ENCODE measurements at places on chromosomes 12 and 14. TPM values are rescaled to one million over a fixed set of nuclear protein-coding genes. Genes with fewer than 3 reads are reported as not detected.
A peak's percentile ranks its signal among the peaks of the same experiment; 100 is the strongest.

- DNase-seq: no peak
Observed at GRCh38 chr12:38155526-38156496, 160.8 kb upstream of the ALG10B start.

- DNase-seq: no peak
Observed at GRCh38 chr14:77040741-77041653, 12.5 kb upstream of the IRF2BPL start.

- DNase-seq: no peak
Observed at GRCh38 chr12:119319638-119320037, 14.9 kb upstream of the CCDC60 start.

DNA sequence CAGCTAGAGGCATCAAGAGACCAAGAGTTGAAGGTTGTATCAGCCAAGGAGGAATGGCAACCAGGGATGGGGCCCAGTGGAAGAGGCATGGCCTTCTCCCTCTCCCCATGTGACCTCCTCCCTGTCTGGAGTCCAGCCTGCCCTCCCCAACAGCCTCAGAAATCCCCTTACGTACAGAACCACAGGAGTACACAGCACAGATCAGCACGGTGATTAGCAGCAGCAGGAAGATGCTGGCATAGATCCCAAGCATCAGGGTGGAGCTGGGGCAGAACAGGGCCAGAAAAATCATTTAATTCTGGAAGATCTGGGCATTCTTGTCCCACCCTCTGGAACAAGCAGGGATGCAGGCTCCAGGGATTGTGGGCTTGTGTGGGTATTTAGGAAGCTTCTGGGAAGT, 14.4 kb downstream of the ADCY6 start:
- DNase-seq: no peak

GRCh38 chr12:53091756-53092155, 5.7 kb upstream of the IGFBP6 start:
- no peak for DNase-seq

DNA sequence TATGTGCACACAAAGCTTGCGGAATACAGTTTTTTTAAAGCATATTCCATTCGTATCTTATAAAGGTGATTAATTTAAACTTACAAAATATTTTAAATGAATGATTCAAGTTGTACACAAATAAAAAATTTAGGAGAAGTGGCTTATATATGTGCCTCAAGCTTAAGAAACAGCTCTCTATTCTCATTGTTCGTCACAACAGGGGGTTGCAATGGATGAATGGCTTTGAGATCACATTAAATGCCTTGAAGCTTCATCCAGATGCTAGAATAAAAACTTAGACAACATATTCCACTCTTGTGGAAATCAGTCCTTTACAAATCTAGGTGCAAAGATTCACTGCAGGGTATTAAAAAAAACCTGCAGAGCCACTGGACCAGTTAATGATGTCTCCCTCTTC, 303.9 kb upstream of the LRFN5 start:
- no peak for DNase-seq

GRCh38 chr12:85350356-85350755, 70.3 kb downstream of the ALX1 start:
- peak; percentile 75 for DNase-seq

DNA sequence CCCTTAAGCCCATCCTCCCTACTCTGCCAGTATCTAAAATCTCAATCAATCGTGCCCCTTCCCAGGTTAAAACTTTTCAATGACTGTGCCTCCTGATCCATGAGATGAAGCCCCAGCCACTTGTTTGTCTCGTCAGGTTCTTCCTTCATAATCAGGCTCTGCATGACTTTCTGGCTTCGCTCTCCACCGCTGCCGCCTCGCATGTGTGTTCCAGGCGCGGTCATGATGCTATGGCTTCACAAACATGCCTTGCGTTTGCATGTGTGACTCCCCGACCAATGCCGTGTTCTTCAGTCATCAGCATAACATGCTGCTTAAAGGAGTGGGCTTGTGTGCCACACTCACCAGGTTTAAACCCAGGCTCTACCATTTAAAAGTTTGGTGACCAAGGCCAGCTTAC, 5.0 kb upstream of the C1RL start:
- no peak for DNase-seq

GRCh38 chr12:132837693-132838409, 9.2 kb upstream of the GOLGA3 start:
- DNase-seq: no peak

GRCh38 chr14:57749267-57749666, 116.6 kb downstream of the SLC35F4 start:
- no peak for DNase-seq

DNA sequence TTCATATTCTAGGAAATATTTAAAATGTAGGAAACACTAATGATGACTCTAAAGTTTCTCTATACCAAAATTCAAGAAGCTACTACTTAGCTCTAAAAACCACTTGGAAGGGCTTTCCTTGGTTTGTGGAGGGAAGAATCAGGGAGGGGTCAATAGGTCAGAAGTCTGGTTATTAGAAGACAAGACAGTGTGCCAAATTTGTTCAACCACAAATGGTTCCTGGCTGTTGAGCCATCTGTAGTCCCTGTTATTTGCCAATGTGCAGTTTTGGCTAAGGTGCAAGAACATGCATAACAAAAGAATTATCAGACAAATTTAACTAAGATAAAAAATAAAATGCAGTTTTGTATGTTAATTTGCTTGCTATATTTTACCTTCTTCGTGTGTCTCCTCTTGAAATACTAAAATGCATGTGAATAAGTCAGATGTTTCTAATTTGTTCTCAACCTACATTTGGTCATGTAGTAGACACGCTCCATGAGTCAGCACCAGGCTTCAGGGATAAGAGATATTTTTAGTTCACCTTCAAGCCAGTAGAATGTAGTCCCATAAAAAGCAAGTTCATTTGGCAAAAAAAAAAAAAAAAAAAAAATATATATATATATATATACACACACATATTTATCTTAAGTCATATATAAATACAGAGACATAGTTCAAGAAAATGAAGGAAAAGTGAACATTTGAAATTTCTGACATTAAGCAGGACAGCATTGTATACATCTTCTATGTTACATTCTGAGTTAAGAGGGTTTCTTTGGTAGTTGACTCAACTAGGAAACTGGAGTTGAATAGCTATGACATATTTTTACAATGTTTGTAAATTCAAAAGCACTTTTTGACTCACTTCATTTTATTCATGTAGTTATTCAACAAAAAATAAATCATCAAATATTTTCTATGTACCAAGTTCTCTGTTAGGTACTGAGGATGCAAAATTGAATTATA, 123.3 kb downstream of the KCNC2 start:
- no peak for DNase-seq

The GDF3 gene
- total RNA-seq: not detected

The RNU4-1 gene
- total RNA-seq: not detected

The CAPZA3 gene
- not detected for total RNA-seq

The SMOC1 gene
- total RNA-seq: 10.0 TPM

The REP15 gene
- 0.35 TPM for total RNA-seq

The BHLHE41 gene
- total RNA-seq: 1.3 TPM

The ART4 gene
- not detected for total RNA-seq

The GARIN6 gene
- not detected for total RNA-seq

The KRT6C gene
- total RNA-seq: not detected

Data from cardiac muscle cell (in vitro differentiated cells and primary cell).